ENCODE measurements at places on chromosomes 12 and 14.

DNA sequence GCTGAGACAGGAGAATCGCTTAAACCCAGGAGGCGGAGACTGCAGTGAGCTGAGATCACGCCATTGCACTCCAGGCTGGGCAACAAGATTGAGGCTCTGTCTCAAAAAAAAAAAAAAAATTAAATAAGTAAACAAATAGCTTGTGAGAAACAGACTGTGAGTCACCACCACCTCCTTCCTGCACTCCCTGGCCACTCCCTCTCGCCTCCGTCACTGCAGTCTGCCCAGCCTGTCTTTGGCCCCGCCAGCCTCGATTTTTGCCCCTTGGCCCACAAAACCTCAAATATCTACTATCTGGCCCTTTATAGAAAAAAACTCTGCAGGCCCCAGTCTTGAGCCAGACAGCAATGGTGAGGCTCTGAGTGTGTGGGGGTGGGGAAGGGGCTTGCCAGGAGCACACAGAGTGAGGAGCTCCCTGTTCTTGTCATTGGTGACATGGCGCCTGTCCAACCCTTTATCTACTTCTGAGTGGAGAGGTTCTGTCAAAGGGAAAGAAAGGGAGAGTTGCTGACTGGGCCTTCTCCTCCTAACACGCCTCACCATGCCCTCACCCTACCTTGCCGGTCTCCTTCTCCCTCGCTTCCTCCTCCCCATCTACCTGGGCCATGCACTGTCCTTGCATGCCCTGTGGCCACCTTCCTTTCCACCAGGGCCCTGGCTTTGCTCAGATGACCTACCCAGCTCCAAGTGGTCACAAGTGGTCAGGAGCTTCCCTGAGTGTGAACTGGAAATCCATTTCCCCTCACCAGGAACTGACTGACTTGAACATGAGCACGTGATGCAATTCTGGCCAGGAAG is 22.1 kb downstream of the LGMN start:
- DNase-seq: peak; percentile 78

- no peak for DNase-seq
Observed at GRCh38 chr12:79682593-79682992, 8.2 kb downstream of the PAWR start.

DNA sequence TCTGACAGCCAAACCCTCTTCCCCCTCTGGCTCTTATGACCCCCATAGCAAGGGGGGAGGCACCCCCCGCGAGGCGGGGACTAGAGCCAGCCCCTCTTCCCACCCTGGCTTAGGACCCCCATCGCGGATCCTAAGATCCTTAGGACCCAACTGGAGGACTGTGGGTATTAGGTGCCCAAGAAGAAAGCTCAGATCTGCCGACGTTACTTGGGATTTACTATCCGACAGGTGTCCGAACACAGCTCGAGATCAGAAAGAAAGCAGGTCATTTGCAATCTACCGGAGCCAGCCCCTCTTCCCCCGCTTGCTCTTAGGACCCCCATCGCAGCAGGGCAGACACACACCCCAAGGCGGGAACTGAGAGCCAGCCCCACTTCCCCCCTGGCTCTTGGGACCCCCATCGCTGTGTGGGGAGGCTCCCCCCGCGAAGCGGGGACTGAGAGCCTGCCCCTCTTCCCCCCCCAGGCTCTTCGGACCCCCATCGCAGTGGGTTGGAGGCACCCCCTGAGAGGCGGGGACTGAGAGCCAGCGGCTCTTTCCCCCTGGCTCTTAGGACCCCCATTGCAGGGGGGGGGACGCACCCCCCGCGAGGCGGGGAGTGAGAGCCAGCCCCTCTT is 46.8 kb downstream of the DDX11 start:
- DNase-seq: no peak

- DNase-seq: no peak
Observed at GRCh38 chr14:104552738-104553125, 26.8 kb upstream of the C14orf180 start.

GRCh38 chr14:30227876-30228275 is 300.2 kb upstream of the PRKD1 start:
- no peak for DNase-seq

DNA sequence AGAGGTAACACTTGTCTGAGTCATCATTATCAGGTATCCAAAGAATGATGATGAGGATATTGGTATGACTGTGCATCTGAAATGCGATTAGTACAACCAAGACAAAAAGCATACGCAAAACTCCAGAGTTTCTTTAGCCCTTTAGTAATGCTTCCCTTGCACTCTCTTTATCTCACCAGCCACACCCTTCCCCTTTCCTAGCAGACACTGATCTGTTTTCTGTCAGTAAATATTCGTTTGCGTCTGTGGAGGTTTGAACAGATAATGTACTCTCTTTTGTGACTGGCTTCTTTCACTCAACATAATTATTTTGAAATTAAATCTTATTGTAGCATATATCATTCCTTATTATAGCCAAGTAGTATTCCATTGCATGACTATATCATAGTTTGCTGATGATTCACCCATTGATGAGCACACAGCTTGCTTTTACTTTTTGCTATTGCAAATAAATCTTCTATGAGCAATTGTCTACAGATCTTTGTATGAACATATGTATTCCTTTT is 775.7 kb downstream of the SLC6A15 start:
- peak; percentile 3 for DNase-seq

DNA sequence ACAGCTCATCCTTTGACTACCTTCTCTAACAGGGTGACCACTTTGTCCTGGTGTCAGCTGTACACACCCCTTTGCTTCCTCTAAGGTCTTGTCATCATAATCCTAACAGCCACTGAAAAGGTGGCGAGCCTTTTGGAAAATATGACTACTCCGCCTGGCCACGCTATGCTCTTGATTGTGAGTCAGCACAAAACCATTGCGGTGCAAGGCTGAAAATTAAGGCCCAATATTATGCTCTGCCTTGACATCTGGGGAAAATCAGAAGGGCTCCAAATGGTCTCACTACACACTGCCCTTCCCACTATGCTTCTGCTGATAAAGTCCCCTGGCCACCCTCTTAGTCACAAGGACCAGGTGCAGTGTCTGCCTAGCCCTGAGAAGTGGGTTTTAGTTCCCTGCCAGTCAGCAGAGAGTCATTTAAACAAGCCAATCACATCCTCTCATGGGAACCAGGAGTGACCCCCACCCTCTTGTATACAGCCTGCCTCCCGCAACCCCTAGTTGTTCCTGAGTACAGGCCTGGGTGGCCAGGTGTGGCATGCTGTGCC is 34.3 kb downstream of the FGD6 start:
- peak; percentile 49 for DNase-seq

- DNase-seq: peak; percentile 80
Observed at GRCh38 chr12:50275556-50275955, 7.8 kb downstream of the LIMA1 start.

DNA sequence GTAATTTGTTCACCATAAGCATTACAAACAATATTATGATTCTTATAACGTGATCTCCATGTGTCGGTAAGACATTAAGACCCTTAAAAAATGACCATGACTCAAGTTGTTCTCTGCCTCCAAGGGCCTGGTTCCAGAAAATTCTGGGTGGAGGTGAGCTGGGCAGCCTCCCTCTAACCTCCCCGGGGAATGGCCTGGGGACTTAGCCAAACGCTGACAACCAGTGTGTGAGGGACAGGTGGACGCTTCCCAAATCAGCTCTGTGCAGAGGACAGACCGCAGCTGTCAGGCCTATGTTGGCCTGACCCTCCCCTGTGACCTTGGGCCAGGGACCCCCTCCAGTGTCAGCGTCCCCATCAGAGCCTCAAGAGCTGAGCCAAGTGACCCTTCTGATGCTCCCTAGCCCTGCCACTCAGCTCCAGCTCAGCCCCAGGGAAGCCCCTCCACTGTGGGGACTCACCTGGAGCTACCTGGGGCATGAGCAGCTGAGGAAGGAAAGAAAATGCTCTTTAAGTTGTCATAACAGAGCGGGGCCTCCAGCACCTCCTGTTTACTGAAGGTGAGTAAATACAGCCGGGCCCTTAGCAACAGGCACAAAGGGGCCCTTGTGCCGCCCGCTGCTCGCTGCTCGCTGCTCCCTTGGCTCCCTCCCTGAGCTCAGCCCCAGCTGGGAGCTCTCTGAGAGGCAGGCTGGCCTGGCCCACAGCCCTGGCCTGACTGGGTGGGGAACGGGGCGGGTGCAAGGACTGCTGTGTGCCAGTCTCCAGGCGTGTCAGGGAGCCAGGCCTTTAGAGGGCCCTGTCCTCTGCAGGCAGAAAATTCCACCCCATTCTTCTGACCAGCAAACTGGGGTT is 116.6 kb downstream of the CALM1 start:
- DNase-seq: no peak

DNA sequence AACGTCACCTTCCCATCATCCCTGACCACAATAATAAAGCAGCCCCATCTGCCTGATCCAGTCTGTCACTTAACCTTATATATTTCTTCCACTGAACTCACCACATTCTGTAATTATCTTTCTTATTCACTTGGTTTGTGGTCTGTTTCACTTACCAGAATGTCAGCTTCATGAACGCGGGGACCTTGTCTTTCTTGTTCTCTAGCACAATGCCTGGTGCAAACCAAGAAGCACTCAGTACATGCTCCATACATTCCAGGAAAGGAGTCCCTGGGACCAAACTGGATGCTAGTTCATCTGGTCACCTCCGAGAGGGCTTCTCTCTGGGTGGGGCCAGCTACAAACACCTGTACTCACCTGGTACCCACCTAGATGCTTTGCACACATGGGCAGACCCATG is 17.4 kb upstream of the ANKRD33 start:
- peak; percentile 36 for DNase-seq

- no peak for DNase-seq
Observed at GRCh38 chr12:79296133-79296532, 394.6 kb downstream of the PAWR start.

DNA sequence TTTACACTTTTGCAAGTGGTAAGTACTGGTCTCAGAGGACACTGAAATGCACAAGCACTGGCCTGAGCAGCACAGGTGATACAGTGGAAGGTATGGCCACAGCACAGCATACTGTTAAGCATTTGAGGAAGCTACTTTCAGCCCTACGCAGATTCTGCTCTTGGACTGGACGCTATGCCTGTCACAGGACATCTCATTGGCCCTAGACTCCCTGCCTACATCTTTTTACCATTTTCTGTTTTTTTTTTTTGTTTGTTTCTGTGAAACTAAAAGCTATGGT is 144.2 kb upstream of the ABCD2 start:
- no peak for DNase-seq

DNA sequence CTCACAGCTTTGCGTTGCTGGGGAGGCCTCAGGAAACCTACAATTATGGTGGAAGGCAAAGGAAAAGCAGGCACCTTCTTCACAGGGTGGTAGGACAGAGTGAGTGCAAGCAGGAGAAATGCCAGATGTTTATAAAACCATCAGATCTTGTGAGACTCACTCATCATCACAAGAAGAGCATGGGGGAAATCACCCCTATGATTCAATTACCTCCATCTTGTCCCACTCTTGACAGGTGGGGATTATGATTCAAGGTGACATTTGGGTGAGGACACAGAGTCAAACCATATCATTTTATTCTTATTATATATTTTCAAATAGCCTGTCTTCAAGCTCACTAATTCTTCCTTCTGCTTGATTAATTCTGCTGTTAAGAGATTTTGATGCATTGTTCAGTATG is 665.3 kb downstream of the TRHDE start:
- no peak for DNase-seq

DNA sequence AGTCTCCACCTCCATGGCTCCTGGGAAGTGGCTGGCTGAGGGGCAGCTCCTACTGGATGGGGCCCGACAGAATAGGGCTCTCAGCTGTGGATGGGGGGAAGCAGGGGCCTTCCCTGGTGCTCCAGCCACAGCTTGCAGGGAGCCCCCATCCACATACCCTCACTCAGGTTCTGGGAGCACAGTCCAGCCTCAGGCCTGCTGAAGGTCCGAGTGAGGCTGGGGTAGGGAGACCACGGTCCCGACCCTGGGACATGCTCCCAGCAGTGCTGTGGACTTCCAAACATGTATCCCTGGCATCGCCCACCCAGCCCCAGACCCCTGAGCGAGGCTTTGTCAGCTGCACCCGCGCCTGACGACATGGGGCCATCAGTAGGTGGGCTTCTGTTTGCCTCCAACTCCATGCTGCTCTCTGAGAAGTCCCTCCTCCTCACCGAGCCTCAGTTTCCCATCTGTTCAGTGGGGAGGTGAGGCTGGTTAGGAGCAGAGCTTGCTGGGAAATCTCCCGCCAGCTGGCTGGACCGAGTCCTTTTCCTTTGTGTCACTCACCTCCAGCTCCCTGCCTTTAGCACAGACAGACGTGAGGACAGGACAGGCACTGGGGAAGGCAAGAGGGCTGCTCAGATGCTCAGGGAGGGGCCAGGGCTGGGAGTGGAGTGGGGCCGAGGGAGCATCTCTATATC is 9.1 kb upstream of the ATG101 start:
- no peak for DNase-seq

DNA sequence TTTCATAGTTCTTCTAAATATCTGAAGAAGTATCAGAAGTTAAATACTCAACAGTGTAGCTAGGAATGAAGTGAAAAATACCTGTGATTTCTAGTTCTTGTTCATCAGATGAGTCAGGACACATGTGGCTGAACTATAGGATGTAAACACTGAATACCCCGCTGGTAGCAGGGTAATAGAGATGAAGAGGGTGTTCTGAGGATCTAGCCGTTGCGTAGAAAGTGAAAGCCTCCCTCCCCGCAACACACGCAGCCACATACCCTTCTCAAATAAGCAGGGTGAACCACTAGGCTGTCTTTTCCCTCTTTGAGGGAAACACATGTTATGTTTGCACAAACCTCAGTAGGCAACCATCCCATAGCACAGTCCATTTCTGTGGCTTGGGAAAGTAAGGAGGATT is 16.4 kb upstream of the RNASE12 start:
- no peak for DNase-seq

DNA sequence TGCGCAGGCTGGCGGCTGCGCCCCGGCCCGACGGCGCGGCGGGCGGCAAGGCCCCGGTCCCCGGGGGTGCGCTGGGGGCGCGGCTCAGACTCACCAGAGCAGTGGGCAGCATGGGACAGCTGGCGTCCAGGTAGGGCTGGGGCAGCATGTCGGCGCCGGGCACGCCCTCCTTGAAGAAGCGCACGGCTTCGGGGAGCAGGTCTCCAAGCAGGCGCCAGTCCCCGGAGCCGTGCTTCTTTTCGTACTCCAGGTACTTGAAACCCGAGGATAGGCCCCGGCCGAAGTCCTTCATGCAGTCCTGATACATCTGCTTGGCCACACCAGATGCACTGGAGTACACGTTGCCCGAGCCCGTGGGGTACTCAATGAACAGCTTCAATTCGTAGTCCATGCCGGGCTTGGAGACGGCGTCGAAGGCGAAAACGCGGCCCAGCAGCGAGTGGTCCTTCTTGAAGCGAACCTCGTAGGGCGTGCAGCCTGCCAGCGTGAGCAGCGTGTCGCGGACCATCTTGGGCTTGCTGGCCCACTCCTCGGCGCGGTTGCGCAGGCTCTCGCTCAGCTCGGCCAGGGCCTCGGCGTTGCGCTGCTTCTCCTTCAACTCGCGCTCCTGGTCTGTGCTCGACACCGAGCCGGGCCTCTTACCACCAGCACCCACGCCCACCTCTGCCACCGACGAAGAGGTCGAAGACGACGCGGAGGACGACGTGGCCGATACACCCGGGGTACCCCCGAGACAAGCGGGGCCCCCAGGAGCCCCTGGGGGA is 2.2 kb downstream of the IRF2BPL start:
- DNase-seq: no peak

- no peak for DNase-seq
Observed at GRCh38 chr12:1504895-1505311, 89.5 kb downstream of the FBXL14 start.

Data from hematopoietic multipotent progenitor cell treated with erythropoietin and hydrocortisone succinate and interleukin-3 and kit ligand, for 6 days (in vitro differentiated cells).